ENCODE measurements at places on chromosomes 5 and 9.

GRCh38 chr9:125505988-125506438 is 201.0 kb downstream of the MAPKAP1 start:
- no peak for DNase-seq

DNA sequence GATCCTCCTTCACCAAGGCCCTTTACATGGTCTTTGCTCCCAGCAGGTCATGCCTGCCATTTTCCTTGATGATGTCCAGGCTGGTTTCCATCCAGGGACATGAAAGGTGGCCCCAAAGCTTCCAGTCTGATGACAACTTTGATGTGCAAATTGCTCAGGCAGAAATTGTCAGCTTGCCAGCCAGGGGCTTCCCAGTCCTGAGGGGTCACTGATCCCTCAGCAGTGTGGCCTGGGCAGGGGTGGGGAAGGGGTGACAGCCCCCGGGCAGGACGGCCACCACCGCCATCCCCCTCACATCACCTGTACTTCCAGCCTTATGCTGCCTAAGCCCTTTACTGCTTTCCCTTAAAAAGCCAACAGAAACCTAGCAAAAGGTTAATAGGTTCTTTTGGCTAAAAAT is 96.3 kb downstream of the ANKRD33B start:
- no peak for DNase-seq

GRCh38 chr5:175257128-175257846 is 186.7 kb downstream of the DRD1 start:
- DNase-seq: no peak

DNA sequence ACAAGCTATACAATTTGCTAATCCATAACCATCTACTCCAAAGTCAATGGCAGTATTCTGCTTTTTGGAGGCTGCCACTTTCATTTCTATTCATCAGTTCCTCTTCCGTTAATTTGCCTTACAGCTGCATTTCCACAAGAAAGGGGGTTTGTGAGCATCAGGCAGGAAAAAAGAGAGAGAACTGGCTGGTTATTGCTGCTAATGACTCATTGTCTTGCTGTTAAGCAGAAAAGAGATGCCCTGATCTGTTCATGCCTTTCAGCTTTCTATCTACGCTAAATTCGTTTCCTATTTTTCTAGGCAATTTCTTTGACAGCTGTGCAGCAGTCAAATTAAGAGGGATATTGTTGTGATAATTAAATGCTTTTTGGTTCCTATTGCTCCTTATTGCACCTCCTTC is 65.9 kb upstream of the GNAQ start:
- no peak for DNase-seq

DNA sequence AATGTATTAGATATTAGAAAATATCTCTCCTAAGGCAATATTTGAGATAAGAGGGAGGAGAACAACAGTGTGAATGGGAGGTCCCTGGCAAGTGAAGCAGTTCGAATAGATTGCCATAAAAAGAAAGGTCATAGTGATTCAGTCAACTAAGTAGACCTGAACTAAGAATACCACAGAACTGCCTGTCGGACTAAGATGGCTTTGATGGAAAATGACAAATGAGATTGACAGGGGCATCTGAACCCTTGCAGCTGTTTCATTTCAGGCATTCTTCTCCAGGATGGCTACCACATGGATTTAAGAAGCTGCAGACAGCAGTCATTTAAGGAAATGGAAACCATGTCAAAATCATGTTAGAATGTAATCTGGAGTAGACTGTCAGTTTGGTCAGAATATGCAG is 308.4 kb upstream of the MEF2C start:
- DNase-seq: no peak
